Stimulated activated CD8-positive, alpha-beta memory T cell treated with anti-CD3 and anti-CD28 coated beads, Interleukin-7, amount 100 ng/mL, for 1 hour (primary cell): ENCODE measurements at places on chromosomes 5 and 9.

DNA sequence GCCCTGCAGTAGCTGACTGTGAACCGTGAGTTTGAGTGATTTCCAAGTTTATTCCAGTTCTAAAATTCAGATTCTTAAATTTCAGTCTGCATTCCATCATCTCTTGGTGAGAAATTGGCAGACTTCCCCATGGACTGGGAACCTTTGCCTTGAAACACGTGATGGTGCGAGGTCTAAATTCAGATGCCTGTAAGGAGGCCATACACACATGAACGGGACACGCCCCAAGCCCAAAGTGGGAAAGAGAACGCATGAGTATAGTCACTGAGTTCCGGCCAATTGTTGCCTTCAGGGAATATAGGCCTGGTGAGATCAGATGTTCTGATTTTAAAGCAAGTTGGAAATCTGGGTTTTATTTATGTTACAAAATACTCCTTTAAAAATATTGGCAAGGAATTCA is 1084.4 kb upstream of the WWC1 start:
- DNase-seq, result no peak

- DNase-seq, result no peak
Observed at GRCh38 chr5:37133939-37134338, 115.2 kb downstream of the CPLANE1 start.

- no peak for DNase-seq
Observed at GRCh38 chr9:4192450-4192849, 107.4 kb downstream of the GLIS3 start.

DNA sequence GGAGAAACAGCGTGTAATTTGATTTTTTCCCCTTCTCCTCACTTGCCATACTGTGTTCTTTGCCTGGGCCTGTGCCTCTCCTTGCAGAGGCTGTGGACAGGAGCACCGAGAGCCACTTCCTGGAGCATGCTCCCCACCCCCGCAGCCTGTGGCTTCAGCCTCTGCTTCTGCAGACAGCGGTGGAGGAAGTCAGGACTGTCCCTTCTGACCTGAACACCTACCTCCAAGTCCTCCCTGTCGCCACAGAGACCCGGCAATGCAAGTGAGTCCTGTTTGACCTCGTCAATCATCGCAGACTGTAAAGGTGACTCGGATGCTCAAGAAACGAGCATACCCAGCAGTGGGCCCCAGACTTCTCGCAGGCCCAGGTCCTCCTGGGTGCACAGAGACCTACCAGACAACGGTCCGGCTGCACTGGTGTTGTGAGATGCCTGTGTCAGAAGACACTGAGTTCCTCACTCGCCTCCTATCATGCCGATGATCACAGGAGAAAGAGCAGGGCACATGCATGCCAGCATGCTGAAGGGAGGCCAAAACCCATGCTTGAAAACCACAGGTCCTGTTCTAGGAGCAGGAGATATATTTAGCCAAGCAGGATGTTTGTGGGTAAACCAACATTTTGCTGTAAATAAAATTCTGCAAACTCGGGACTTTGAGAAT is 198.8 kb downstream of the AUH start:
- DNase-seq, result no peak

DNA sequence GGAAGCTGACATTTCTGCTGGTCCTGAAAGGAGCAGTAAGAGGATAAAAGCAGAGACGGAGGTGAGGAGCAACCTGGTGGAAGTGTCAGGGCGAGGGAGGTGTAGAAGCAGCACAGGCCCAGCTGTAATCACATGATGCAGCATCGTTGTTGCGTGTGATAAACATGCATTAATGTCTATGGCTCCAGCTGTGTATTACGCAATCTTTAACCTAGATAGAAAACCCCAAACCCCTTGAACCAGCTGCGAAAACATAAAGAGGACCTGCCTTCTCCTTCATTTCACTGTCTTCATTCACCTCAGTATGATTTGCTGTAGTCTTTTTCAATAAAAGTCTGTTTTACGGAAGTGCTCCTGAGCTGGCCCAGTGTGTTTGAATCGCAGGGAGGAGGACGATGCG is 162.9 kb downstream of the NTRK2 start:
- DNase-seq, result no peak

- no peak for DNase-seq
Observed at GRCh38 chr5:160293901-160294561, 18.3 kb downstream of the CCNJL start.

DNA sequence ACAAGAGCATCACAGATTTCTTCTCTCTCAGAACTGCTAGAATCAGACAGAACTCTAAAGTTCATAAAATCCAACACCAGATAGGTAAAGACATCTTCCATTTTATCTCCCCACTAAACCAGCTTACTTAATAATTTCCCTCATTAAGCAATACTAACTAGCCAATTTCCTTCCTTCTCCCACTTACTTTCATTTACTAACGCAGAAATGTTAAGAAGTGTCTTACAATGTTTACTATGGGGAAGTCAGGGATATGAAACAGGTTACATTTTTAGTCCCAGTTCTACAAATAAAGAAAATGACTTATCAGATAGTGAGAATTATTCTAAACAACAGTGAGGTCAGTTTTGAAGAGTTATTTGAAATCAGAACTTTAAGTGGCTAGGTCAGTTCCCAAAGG is 236.5 kb downstream of the FBXL17 start:
- no peak for DNase-seq

GRCh38 chr5:107949688-107950341 is 279.1 kb upstream of the EFNA5 start:
- no peak for DNase-seq

GRCh38 chr9:136541709-136542108 is 4.1 kb downstream of the NOTCH1 start:
- no peak for DNase-seq

DNA sequence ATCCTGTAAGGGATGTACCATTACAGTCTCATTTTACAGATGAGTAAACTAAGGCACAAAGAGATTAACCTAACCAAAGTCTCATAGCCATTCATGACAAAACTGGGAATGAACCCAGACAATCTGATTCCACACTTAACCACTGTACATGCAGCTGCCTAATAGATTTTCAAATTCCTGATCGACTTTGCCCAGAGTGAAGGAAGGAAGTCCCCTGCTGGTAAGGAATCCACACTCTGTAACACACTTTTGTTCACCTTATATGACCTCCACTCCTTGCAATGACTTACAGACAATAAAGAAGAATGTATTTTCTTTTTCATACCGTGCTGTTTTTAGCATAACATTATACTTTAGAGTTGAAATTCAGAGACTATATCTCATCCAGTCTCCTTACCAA is 31.3 kb upstream of the PLPP6 start:
- DNase-seq, result no peak

DNA sequence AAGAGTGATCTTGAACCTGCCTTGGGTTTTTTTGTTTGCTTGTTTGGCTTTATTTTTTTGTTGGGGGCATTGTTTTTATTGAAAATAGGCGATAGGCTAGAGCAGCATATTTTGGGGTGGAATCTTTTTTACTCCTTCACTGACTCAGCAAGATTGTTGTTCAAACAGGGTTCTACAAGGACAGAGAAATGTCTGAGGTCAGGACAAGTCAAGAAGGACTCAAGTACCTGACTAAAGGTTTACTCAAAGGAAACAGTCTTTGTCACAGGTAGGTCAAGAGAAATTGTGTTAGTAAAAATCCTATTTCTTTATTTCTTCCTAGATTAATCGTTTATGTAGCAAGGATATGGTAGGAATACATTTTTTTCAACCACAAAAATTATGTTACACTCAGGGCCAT is 1564.0 kb upstream of the CDH9 start:
- no peak for DNase-seq

- no peak for DNase-seq
Observed at GRCh38 chr5:150660108-150660831, 781 bp upstream of the MYOZ3 start.

GRCh38 chr9:6068983-6069382 is 53.6 kb upstream of the RANBP6 start:
- no peak for DNase-seq

DNA sequence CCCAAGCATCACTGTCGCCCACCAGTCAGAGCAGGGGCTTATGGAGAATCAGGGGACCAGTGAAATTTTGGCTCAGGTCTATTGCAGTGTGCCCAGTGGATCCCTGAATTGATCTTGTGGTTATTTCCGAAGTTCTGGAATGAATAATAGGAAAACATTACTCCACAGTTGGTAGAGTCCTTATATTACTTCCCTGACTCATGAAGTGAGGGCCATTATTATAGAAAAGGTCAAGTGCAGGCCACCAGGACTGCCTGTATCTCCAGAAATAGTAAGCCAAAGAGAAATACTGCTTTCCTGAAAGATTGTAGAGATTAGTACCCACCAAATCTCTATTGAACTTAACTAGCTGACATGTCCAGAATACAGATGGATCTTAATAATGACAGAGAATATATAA is 335.0 kb downstream of the NPR3 start:
- DNase-seq, result no peak

DNA sequence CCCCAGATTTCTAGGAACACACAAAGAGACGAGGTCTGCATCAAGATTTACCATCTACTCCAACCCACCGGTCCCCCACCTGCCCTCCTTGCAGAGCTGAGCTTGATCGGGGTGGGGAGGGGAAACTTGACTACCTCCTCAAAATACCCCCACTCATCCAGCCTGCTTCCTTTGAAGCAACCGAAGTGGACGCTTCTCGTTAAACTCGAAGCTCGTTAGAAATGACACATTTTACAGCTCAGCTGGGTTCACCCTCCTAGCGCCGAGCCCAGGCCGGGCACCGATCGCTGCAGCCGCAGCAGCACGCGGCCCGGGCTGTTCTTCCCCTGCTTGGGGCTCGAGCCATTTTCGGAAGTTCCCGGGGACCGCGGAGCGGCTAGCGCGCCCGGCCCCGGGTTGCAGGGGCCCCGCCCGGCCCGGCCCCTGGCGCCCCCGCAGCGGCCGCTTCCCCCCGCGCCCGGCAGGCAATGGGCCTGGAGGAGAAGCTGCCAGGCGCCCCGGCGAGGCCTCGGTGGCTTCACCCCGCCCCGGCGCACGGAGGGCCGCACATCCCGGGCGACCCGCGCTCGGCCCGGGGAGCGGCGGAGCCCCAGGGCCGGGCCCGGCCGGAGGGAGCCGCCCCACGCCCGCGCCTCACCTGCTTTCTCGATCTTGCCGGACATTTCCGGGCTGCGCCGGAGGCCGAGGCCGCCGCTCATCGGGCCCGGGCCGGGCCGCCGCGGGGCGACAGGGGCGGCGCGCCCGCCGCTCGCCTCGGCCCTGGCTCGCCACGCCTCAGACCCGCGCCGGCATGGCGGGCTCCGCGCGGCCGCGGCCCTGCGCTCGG is 530 bp downstream of the RAPGEF1 start:
- DNase-seq, result no peak

- DNase-seq, result no peak
Observed at GRCh38 chr5:14849516-14850294, 21.9 kb downstream of the ANKH start.

DNA sequence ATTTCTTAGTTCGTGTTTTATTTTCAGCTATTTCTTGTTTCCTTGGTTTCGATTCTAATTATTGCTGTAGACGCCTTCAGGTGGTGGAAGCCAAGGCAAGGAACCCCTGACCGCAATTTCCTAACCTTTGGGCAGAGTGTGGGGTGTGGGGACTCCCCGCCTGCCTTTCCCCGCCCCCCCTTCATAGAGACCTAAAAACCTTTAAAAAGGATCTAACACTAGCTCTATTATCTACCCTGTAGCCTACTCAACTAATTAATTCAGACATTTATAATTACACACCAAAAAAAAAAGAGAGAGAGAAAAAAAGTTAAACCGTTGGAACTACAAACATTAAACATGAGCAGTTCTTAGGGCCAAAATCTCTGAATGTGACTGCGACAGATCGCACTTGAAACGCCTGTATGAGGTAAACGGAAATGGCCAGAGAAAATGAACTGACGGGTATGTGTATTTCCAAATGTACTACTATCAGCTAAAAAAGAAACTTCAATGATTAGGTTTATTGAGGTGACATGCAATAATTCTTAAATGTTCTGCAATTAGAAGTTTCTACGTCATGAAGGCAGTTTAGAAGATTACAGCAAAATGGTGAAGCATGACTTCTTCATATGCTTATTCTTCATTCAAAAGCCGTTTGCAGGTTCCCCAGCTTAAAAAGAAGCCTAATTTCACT is 19.0 kb upstream of the FER start:
- peak; percentile 18 for DNase-seq

- DNase-seq, result no peak
Observed at GRCh38 chr5:178624631-178625546, 2.0 kb downstream of the CLK4 start.

GRCh38 chr5:133469252-133469651 is 143.1 kb downstream of the FSTL4 start:
- no peak for DNase-seq

DNA sequence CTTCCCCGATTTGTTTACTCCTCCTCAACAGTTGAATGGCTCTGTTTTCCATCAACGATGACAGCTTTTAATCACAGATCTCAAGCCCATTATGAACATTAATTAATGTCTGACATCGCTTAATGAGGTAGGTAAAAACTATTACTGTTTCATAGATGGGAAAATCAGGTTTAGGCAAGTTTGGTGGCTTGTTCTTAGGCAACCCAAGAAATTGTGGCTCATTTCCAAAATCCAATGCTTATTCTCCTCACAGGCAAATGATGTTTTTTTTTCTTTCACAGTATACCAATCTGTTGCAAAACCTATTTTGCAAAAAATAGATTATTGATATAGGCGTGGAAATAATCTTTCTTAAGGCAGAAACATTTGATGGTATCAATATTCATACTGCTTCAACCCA is 70.8 kb upstream of the CHD1 start:
- DNase-seq, result no peak

- no peak for DNase-seq
Observed at GRCh38 chr9:131839281-131840084, 99.6 kb upstream of the RAPGEF1 start.

DNA sequence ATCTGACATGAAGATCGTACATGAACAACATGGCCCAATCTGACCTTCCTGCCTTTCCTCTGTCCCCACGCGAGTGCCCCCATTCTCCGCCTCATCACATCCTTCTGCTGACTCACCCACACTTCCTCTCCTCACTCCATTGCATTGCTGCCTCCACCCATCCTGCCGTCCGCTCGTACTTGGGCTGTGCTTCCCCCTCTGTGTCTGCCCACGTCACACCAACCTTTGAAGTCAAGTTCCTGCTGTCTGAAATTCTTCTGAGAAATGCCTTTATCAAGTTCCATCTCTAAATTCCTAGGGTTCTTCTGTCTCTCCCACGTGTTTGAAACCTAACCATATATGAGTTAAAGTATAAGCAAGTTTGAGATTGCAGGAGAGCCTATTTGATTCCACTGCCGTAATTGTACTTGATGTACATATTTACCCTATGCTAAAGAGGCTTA is 18.0 kb upstream of the STARD4 start:
- DNase-seq, result peak; percentile 57

DNA sequence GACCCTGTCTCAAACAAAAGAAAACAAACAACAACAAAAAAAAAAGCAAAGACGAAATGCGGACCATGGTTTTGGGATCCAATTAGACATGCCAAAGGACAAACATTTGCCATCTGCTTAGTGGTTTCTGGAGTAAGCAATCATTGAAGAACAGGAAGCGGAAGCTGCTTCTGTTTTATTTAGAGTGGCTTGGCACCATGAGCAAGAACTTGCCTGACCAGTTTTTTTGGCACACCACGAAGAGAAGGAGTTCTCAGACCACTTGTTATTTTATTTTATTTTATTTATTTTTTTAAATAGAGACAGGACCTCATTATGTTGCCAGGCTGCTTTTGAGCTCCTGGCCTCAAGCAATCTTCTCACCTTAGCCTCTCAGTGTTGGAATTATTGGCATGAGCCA is 17.0 kb downstream of the BTF3 start:
- DNase-seq, result no peak
